ENCODE measurements at places on chromosomes 3 and 15.

GRCh38 chr15:41511899-41512369 is 1.7 kb downstream of the LTK start:
- no peak for DNase-seq

DNA sequence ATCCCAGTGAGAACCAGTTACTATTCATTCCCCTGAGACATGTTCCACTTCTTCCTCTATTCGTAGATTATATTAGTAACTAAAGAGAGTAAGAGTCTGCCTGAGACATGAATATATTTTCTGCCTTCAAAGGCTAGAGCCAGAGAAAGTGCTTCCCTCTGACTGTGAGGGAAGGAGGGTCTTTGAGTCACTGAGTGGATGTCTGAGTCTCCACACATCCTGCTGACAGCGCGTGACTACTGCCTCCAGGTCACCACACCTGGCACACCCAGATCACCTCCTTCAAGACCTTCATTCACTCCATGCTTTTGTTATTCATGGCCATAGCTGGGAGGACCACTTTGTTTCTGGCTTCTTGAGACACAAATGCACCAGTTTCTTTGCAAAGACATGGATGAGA is 135.6 kb downstream of the SOX2 start:
- DNase-seq, result no peak

- DNase-seq, result no peak
Measured at GRCh38 chr3:73609315-73609641, 15.5 kb downstream of the PDZRN3 start.

DNA sequence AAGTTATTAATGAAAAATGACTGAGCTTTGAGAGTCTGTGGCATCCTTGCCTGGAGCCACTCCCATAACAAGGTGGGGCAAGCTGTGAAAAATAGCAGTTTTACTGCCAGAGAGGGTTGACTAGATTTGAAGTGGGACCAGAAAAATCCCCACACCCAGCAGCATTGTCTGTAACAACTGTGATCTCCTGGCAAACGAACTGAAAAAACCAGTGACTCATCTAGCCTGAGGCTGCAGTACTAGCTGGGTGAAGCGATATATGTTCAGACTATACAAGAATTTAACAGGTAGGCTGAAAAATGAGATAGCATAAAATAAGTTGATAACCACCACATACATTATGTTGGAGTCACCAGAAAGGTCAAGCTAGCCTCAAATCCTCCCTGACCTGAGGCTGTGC is 64.0 kb downstream of the DPH6 start:
- no peak for DNase-seq

- no peak for DNase-seq
Measured at GRCh38 chr15:93719921-93720351, 511.4 kb upstream of the MCTP2 start.

- DNase-seq, result no peak
Measured at GRCh38 chr15:94722024-94722636, 490.8 kb downstream of the MCTP2 start.

- DNase-seq, result no peak
Measured at GRCh38 chr15:49832511-49832910, 211.7 kb downstream of the DTWD1 start.

DNA sequence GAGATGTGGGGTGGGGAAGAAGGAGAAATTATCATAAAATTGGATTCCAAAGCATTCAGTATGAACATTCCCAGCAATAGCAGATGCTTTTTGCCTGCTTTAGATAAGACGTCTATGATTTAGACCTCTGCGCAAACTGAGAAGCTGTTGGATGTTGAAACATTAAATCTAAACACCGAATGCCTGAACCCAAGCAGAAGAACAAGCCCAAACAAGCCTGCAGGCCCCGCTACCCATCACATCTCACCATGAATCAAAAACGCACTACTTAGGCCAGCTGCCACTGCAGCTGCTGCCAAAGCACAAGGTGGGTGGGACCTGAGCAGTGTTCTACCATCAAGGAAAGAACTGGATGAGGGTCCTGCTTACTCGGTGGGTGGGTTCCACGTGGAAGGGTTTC is 24.4 kb upstream of the THBS1 start:
- no peak for DNase-seq

GRCh38 chr3:120025520-120025919 is 68.7 kb downstream of the GSK3B start:
- DNase-seq, result no peak

DNA sequence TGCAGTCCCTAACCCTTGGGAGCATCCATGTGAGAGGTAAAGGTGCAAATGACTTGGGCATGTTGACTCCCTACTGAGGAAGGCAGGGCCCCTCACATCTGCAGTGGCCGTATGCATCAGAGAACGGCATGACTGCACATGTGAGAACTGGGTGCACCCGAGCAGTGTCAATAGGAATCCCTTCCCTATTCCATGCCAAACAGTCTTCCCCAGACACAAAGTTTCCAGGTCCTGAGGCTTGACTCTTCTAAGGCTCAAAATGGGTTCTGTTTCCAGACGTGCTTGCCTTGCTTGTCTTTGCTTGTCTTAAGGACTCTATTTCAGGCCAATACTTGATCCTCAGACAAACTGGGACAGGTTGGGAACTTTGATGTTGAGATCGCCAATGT is 20.5 kb upstream of the ANPEP start:
- no peak for DNase-seq

DNA sequence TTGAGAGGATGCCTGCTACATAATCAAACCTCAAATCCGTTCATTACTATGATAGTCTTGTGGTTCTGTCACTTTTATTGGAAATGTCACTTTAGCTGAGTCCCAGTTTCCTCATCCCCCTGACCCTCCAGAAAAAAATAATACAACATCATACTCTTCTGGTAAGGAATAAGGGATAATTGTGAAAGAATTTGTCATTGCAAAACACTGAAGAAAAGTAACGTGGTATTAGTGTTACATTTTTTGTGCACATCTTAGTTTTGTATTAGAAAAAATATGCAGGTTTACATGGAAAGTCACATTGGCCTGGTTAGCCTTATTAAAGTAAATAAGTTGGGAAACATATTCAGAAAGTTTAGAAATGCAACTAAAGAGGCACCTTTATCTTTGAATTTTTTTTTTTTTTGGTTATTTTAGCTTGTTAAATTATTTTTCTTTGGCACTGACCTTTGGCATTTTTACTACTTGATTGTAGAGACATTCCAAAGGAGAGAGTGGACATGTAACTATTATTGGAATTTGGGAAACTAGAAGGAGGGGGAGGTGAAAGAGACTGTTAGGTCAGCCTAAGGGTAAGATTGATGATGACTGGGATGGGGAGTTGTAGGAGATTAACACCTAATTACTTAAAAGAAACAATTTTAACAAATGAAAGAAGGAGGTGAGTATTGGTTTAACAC is 462.2 kb upstream of the RARB start:
- DNase-seq, result no peak

GRCh38 chr3:122938783-122939425 is 88.7 kb downstream of the SEMA5B start:
- no peak for DNase-seq

DNA sequence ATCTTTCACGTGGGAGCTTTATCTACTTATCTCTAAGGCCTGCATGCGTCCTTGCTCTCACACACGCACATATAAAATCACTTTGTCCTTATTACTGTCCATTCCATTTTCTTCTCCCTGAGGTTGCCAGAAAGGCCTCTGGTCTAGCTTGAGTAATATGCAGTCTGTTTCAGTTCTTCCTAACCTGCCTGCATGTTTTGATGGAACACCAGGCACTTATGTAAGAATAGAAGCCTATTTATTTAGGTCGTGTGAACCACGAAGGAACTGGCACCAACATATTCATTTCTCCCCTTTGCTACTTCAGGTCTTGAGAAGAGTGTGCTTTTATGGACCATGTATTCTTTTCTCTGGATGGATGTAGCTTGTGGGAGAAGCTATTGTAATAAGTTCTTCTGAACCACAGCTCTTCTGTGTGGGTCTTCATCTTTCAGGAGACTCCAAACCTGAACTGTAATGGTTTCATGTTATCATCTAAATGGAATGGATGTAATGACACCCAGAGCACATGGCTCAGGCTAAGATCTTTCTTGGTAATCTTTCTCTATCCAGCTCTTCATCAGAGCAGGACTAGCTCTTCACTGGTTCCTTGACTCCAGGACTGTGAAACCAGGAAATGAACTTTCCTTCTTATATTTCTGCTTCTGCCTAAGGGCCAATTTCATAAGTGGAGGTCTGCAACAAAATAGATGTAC is 53.8 kb downstream of the UBE2E2 start:
- DNase-seq, result no peak
